ENCODE measurements at places on chromosomes 5 and 9.

DNA sequence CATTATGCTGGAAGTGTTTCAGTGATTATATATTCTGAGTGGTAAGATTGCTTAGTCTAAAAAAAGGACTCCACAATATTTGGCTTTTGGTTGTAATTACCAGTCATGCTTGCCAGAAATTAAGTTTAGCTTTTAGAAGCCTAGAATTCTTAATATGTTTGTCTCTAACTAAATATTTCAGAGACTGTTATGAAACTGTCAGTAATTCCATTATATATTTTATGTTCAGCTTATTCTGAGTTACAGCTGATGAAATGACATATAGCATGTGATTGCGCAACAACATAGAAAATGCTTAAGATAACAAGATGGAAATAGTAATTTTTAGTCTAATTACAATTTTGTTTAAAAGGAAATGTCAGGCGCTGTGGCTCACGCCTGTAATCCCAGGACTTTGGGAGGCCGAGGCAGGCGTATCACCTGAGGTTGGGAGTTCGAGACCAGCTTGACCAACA, 44.2 kb downstream of the KIAA1958 start:
- peak; percentile 71 for DNase-seq

GRCh38 chr5:109365653-109366052, 44.1 kb downstream of the PJA2 start:
- no peak for DNase-seq

DNA sequence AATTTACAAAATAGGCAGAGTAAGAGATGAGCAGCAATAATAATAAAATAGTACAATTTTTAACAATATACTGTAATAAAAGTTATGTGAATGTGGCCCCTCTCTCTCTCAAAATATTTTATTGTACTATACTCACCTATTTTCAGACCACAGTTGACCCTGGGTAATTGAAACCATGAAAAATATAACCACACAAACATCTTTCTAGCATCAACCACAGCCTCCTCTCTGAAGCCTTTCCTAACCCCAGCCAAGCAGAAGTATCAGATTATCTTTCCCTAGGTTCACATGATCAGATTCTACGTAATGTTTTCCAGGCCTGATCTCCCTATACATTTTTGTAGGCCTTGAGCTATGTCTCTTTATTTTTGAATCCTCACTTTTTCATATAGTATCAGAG, 35.2 kb downstream of the DNAH5 start:
- DNase-seq = no peak

- DNase-seq = peak; percentile 93
Measured at GRCh38 chr5:157516626-157517325, 56.8 kb downstream of the NIPAL4 start.

- no peak for DNase-seq
Measured at GRCh38 chr5:76402251-76402885, 717 bp upstream of the IQGAP2 start.

DNA sequence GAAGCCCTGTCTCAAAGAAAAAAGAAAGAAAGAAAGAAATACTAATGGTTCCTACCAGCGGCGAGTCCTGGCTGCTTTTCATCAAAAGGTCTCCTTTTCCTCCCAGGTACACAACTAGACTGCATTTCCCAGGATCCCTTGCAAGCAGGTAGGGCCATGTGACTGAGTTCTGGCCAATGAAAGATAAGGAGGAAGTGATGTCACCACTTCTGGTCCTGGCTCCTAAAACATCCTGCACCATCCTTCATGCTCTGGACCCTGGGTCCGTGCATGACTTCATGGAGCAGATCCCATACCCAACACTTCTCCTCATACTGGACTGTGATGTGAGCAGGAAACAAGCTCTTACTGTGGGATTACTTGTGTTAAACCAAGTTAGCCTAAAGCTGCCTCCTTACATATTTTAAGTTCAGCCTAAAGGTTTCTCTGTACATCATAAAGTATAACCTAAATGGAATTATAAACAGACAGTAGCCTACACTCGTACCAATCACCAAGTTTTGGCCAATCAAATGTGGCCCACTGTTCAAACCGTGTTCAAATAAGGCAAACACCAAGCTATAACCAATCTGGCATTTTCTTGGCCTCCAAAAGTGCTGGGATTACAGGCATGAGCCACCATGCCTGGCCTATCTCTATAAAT, 30.2 kb upstream of the FUBP3 start:
- no peak for DNase-seq

GRCh38 chr9:96062031-96062430, 186.5 kb downstream of the ERCC6L2 start:
- DNase-seq = peak; percentile 77

GRCh38 chr9:116271991-116272390, 118.4 kb downstream of the PAPPA start:
- no peak for DNase-seq

DNA sequence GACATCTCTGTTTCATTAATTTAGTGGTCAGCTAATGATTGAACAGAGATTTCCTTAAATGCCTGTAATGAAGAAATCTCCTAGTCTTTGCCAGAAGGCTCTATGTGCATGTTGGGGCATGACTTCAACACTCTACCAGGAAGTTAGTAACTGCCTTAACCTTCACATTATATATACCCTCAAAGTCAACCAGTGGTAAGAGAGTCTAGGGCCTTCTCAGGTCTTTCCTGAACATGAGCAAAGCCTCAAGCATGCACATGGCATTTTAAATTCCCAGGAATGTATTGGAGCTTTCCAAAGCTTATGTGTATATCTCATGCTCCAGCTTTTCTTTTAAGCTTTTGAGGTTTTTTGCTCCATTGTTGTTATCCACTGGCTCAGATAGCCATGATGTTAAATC, 388.3 kb downstream of the ARRDC3 start:
- no peak for DNase-seq

GRCh38 chr5:53067641-53068040, 41.9 kb downstream of the MOCS2 start:
- DNase-seq = no peak

DNA sequence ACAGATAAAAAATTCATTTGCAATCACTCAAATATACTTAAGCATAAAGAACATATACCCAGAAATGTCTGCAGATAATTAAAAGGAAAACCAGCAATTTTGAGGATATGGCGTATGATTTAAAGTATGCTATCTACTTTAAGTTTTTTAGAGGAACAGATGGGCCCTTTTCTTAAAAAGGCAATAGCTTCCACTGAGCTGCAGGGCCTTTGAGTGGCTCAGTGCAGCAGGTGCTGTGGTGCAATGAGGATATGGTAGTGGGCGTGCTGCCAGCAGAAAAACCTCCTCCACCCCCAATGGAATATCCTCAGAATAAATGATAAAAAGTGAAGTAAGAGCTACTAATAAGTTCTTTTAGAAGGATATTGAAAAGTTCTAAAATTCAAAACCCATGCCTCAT, 814.5 kb downstream of the MTRR start:
- DNase-seq = peak; percentile 9

- DNase-seq = no peak
Measured at GRCh38 chr5:60545551-60545950, 154.4 kb downstream of the DEPDC1B start.

DNA sequence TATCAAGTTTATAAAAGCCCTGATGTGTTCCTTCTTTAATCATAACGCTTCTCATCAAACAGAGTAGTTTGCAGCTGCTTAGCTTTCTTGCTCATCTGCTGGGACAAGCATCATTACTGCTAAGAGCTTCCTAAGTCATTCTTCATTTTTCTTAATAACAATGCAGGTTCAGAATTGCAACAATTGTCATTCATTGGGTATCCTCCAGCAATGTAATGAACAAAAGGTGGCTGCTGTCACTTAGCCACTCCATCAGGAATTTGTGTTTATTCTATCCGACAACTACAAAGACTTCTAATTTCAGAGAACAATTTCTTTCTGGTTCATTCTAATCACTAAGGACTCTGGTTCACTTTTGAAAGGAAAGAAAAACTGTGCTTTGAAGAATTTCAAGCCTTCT, 836.7 kb upstream of the CDH10 start:
- no peak for DNase-seq

GRCh38 chr9:24776226-24776625, 230.5 kb upstream of the IZUMO3 start:
- no peak for DNase-seq

- no peak for DNase-seq
Measured at GRCh38 chr5:153480401-153480800, 10.1 kb upstream of the GRIA1 start.

DNA sequence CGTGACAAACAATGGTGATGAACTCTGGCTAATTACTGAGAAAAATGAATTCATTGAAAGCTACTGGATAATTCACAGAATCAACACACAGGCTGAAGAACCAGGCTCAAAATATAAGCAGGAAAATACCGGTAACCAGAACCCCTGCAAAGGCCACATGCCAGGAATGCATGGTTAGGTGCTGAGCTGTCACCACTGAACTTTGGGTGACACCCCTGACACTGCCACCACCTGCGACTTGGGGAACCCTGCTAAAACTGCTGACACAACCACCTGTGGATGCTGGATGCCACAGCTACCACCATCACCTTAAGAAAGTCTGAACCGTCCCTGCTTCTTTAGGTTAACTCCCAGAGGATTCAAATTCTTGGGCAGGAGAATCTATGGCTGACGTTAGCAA, 72.0 kb upstream of the NR4A3 start:
- DNase-seq = no peak

DNA sequence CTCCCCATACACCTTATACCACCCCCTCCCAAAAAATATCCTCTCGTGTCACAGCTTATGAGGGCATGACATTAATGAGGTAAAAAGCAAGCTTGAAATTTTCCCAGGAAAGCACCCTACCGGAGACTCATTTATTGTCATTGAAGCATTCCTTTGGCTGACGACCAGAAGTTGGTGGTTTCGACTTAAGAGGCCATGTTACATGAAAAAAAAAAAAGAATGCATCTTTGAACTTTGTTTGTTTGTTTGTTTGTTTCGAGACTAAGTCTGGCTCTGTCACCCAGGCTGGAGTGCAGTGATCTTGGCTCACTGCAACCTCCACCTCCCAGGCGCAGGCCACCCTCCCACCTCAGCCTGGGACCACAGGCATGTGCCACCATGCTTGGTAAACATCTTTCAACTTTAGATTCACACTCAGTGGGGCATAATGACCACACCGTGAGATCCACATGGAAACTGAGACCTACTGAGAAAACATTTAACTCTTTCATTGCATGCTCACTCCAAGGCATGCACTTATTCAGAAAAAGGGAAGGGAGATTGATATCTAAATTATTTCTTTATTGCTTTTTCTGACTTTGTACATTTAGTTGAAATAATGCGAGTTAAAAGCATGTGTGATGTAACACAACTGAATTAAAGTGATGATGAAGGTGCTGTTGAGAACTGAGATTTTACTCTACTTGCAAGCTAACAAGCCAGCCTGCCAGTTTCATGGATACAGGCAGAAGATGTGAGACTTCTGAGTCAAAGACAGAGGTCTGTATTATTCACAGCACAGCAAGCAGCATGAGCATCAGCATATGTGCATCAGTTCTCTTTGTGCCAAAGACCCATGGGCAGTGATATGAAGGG, 5.1 kb upstream of the RAB14 start:
- DNase-seq = peak; percentile 37

DNA sequence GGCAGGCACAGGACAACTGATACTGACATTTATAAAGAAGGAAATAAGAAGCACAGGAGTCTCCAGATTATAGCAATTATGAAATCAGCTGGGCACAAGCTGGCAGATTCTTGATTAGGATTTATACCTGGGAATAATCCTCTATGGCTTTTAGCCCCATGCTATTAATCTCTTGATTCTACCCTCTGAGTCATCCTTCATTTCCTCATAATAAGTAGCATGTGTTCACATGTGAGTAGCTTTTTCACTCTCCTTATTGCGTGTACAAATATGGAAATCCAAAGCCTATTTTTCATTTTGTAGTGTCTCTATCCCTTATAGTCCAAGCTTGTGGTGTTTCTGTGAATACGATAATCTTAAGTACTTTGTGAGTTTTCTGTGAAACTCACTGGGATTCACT, 185.0 kb upstream of the PRLR start:
- no peak for DNase-seq

- peak; percentile 46 for DNase-seq
Measured at GRCh38 chr5:148909040-148909439, 82.6 kb downstream of the ADRB2 start.

DNA sequence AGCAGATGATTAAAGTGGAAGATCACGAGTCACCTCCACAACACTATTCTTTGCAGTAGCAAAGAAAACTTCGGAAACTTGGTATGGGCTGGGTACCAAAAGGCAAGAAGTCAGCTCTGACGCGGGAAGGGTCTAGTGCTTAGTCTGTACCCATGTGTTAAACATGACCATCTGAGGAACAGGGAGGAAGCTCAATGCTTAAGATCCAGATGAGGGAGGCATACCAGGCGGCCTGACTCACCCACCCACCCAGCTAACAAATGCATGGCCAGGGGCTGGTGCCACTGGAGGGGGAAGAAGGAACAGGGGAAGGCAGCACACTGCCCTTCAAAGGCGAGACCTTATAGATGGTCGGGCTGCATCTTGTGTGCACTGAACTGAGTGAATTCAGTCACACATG, 41.8 kb downstream of the CAMSAP1 start:
- peak; percentile 38 for DNase-seq

DNA sequence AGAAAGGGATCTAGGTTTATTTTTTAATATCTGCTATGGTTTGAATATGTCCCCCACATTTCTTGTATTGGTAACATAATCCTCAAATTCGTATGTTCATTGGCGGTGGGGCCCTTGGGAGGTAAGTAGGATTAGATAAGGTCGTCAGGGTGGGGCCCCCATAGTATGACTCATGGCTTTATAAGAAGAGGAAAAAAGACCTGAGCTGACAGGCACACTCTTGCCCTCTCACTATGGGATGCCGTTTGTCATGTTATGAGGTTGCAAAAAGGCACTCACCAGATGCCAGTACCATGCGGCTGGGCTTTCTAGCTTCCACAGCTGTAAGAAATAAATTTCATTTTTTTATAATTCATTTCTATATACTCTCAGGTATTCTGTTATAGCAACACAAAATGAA, 67.3 kb upstream of the SGCD start:
- no peak for DNase-seq

DNA sequence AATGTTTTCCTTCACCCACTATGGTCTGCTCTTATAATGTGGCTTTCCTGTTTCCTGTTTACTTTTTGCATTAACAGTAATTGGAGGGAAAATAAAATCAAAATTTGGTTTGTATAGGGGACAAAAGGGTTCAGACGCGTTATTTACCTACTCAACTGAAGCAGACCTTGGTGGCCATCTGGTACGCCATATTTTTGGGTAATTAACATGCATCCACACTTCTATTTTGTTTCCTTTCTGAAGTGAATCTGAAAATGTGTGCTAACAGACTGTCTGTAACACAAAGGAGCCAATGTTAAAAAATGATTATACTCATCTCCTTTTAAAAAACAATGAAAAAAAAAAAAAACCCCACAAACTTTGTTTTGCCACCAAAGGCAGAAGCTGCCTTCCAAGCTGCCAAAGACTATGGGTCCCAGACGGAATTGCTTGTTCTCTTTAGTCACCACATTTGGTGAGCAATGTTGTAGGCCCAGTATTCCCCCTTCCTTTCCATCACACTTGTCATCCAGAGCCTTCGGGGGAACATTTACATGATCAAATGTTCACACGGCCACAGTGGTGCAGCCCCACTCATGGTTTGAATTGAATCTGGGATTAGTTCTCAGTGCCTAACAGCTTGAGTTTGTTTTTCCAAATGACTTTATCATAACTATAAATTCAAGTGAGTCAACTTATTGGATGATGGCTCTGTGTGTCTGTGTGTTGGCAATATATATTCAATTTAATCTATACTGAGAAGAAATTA, 323.7 kb upstream of the CD180 start:
- DNase-seq = no peak

- DNase-seq = peak; percentile 77
Measured at GRCh38 chr9:127930231-127931091, at the start of gene PIP5KL1. PIP5KL1 (minus strand) TSS chr9:127930777; CDS start chr9:127930752, 25 bp downstream.

Measured in fibroblast of upper back skin (primary cell).